Activated T-helper 2 cell treated with anti-CD3 and anti-CD28 coated beads, Interferon-gamma antibody, Interleukin-2, Interleukin-4, amounts not matched to agents 10 μg/mL and 5 μg/mL and 100 μg/mL, durations not matched to agents 14 hours and 24 hours and 36 hours (primary cell): ENCODE measurements at places on chromosomes 7 and 10. TPM values are rescaled to one million over a fixed set of nuclear protein-coding genes. Genes with fewer than 3 reads are reported as not detected.

ADRB1 gene
- not detected in 2 replicates for total RNA-seq

UNCX gene
- total RNA-seq: not detected in 2 replicates

ELMO1 gene
- 112 and 117 TPM in 2 replicates for total RNA-seq

GPR22 gene
- not detected in 2 replicates for total RNA-seq

EGR2 gene
- 126 and 137 TPM in 2 replicates for total RNA-seq

DHX32 gene
- total RNA-seq: 15.9 and 16.5 TPM in 2 replicates

DNA sequence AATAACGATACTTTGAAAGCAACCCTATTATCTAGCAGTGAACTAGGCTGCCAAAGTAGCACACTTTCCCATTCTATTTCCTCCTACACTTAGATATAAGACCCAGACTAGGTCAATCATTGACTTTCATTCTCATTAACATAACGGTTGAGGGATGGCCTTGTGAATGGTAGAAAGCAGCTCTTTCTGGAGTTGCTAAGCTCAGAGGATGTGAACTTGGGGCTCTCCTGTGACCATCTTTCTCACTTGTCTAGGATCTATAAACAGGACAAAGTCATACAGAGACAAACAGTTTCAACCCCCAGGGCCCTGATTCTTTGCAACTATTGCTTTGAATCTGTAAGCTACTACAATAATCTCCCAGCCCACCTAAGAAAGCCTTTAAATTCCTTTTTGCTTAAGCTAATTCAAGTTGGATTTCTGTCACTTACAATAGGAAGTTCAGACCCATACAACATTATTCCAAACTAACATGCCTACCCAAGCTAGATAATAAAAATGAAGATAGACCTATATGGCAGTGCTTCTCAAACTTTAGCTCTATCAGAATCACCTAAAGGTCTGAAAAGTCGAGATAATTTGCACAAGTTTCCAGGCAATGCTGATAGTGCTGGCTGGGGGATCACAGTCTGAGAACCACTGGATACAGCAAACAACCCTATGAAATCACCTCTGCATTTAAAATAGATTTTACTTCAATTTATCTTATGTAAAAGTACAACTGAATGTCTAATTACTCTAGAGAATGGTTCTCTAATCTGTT lies 16.7 kb downstream of the P4HA1 start:
- peaks cover 39% of the 10 kb centered on the region for H3K36me3 ChIP-seq
- peak overlapping the region; percentile 56 for H3K27ac ChIP-seq
- H3K4me1 ChIP-seq: peaks cover 36% of the 10 kb centered on the region
- H3K4me3 ChIP-seq: no peak overlapping the region
- no peaks in the 10 kb centered on the region for H3K27me3 ChIP-seq

DNA sequence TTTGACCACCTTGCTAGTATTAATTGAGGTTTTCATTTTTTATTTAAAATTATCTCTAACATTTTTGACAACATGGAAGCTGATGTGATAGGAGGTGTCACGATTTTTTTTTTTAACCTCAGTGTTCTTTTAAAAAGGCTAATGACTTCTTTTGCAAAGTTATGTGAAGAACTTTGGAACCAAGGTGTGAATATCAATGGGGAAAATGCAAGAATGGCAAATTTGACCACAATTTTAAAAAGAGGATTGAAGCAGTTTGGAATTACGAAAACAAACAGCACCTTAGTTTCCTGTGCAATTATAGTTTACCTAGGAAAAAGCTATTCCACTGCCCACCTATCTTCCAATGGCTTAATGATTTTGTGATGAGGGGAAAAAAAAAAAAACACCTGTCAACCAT lies 232.4 kb downstream of the VTI1A start:
- no peaks in the 10 kb centered on the region for H3K36me3 ChIP-seq
- H3K4me1 ChIP-seq: no peaks in the 10 kb centered on the region
- no peak for DNase-seq
- no peak overlapping the region for H3K4me3 ChIP-seq

GRCh38 chr7:98088109-98088508 lies 18.6 kb upstream of the LMTK2 start:
- no peaks in the 10 kb centered on the region for H3K36me3 ChIP-seq
- no peak overlapping the region for H3K4me3 ChIP-seq
- no peaks in the 10 kb centered on the region for H3K4me1 ChIP-seq
- no peaks in the 10 kb centered on the region for H3K27me3 ChIP-seq

- H3K4me3 ChIP-seq: peak overlapping the region; percentile 86
- H3K27me3 ChIP-seq: no peaks in the 10 kb centered on the region
- DNase-seq: peak; percentile 95
- H3K36me3 ChIP-seq: peaks cover 3% of the 10 kb centered on the region
Measured at GRCh38 chr7:66493235-66494205, 135.2 kb upstream of the KCTD7 start.

DNA sequence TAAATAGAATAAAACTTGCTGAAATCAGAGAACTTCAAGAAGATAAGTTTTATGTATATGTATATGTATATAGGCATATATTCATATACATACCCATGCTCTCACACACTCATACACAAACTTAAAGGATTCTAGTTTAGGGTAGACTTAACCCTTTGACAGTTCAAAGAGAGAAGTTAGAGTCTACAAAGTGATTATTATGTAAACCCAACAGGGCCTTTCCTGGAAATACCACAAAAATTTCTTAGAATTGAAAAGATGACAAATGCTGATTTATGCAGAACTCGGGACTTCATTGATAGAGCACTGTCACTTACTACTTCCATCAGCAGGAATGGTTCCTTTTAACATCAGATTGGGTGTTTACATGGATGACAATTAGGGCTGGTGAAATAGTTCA lies 763.5 kb downstream of the AUTS2 start:
- H3K27me3 ChIP-seq: no peaks in the 10 kb centered on the region
- H3K4me1 ChIP-seq: peaks cover 4% of the 10 kb centered on the region
- H3K36me3 ChIP-seq: no peaks in the 10 kb centered on the region
- no peak overlapping the region for H3K4me3 ChIP-seq
- no peak for DNase-seq
- no peak overlapping the region for H3K27ac ChIP-seq

DNA sequence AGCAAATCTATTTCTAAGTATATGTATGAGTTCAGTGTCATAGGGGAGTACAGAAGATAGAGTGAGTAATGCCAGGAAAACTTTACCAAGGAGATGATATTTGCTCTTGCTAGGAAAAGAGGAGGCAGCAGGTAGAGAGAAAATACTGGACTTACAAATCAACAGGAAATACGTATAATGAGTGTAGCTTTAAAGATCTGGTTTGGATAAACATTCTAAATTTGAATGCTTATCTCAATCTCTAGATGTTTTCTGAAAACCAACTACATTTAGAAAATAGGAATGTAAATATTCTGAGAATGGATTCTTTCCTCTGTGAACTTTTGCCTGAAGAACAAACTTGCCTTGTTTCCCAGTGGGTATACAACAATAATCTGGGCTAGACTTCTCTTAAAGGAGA lies 46.9 kb upstream of the GNAI1 start:
- H3K4me3 ChIP-seq: no peak overlapping the region
- H3K27me3 ChIP-seq: peaks cover 6% of the 10 kb centered on the region
- no peak overlapping the region for H3K27ac ChIP-seq
- no peaks in the 10 kb centered on the region for H3K4me1 ChIP-seq
- DNase-seq: no peak
- H3K36me3 ChIP-seq: no peaks in the 10 kb centered on the region

GRCh38 chr7:137934941-137935883 lies 66.7 kb downstream of the CREB3L2 start:
- H3K4me1 ChIP-seq: peaks cover 39% of the 10 kb centered on the region
- peak overlapping the region; percentile 78 for H3K4me3 ChIP-seq
- H3K27me3 ChIP-seq: no peaks in the 10 kb centered on the region
- peak overlapping the region; percentile 79 for H3K27ac ChIP-seq
- H3K36me3 ChIP-seq: peaks cover 15% of the 10 kb centered on the region

DNA sequence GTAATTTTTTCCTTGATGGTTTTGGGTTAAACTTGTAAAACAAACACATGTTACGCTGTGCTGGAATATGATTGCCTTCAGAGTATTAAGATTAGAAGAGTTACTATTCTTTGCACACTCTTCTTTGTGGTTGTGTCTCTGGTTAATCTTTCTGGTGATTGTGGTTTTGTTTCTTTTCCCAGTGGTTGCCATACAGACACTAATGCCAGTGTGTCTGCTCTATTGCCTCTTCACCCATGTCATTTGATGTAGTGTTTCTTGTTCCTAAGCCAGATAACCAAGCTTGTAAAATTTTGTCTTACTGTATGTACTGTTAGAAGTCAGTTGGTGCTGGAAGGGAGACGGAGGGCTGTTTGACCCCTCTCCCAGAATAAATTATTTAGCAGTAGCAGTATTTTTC lies 124.8 kb downstream of the PHTF2 start:
- no peak overlapping the region for H3K4me3 ChIP-seq
- H3K27ac ChIP-seq: no peak overlapping the region
- no peak for DNase-seq
- peaks cover 33% of the 10 kb centered on the region for H3K36me3 ChIP-seq

GRCh38 chr10:116281775-116282174 lies 8.8 kb upstream of the GFRA1 start:
- H3K4me1 ChIP-seq: no peaks in the 10 kb centered on the region
- H3K4me3 ChIP-seq: no peak overlapping the region
- DNase-seq: no peak
- H3K27me3 ChIP-seq: peaks cover 10% of the 10 kb centered on the region
- H3K36me3 ChIP-seq: no peaks in the 10 kb centered on the region

DNA sequence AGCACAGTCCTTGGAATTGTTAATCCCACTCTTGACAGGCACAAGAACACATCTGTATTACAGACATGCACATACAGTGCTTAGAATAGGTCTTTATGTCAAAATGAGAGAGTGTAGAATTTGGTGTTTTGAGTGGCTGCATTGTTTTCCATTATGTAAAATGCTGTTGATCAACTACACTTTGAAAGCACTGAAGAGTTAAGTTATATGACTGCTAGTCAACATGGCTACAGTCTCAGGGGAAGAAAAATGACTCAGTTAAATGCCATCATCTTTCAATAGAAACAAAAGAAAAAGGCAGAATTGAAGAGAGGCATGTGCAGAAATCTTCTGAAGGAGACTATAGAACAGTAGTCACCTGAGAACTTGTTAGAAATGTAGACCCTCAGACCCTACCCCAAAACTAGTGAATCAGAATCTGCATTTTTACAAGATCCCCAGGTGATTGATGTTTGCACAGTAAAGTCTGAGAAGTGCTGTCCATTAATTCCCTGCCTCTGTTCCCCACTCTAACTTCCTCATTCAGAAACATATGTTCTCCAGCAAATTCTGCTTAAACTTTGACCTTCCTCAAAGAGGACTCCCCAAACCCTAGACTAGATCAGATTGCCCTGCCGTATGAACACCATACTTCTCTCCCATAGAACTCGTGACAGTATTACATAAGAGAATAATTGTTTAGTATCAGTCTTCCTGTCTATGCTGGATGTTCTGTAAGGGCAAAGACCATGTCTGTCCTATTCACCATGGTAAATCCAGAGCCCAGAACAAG lies 16.0 kb downstream of the SND1 start:
- H3K27me3 ChIP-seq: no peaks in the 10 kb centered on the region
- peaks cover 56% of the 10 kb centered on the region for H3K36me3 ChIP-seq
- H3K27ac ChIP-seq: peak overlapping the region; percentile 90
- peaks cover 44% of the 10 kb centered on the region for H3K4me1 ChIP-seq

DNA sequence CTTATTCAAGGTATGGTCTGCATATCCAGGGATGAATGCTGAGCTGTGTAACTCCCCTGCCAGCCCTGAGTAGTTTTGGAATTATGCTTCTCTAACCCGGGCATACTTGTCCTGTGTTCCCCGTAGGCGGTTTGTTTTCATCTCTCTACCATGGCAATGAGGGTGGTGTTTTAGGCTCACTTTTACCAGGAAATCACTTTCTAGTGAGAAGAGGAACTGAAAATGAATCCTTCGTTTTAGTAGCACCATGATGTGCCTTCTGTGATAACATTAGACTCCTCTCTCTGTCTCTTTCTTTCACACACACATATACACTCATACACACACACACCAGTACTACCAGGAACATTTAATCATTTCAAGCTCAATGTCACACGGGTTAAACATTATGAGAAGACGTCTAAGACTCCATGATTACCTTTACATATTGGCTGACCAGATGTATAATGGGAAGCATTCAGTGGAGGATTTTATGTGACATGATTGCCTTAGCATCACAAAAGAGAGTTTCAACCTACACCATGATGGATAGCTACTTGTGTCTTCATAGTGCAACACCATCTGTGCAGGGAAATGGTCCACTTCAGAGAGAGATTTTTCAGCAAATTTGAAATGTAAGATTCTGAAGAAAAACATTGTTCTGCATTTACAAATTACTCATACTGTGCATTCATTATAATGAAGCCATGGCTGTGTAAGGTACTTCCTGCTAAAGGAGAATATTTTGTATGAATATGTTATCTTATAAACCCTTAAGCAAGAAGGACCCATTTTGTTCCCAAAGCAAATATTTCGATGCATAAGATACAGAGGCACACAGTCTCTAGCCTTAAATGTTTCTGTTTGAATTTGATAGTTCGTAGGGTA lies 31.0 kb upstream of the PFKP start:
- H3K36me3 ChIP-seq: no peaks in the 10 kb centered on the region
- peaks cover 5% of the 10 kb centered on the region for H3K4me1 ChIP-seq
- no peak overlapping the region for H3K4me3 ChIP-seq
- DNase-seq: no peak

DNA sequence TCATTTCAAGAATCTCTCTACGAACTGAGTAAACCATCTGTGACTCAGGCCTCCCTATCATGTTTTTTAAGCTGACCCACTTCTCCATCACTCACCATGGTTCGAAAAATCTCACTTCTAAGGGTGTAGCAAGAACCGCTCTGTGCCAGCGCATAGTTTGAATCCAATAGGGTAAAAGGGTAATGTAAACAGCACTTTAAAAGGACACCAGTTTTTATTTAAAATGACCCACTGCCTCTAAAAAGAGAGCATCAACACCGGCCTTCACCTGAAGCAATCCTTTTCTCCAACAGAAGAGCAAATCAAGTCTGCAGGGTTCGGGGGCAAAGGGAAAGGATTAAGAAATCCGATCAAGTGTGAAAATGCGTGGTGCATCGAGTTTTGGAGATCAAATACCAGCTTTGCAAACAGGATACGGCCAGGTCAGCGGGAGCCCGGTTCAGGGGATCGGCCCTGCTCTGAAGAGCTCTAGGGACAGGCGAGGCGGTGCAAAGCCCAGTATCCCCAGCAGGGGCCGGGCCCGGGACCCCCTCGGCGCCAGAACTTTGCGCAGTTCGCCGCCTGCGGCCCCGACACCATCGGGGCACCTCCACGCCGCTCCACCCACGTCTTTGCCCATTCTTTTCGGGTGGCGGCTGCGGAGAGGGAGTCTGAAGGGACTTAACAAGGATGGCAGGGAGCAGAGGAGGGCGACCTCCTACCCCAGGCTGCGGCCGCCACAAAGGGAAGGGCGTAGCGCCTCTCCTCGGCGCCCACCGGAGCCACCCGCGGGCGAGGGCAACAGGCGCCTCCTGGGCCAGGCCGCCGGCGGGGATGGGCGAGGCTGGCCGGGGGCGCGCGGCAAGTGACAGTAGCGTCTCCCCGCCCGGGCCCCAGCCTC lies 842 bp downstream of the NMT2 start:
- H3K36me3 ChIP-seq: peaks cover 27% of the 10 kb centered on the region
- peak overlapping the region; percentile 95 for H3K27ac ChIP-seq
- peaks cover 53% of the 10 kb centered on the region for H3K4me1 ChIP-seq
- DNase-seq: peak; percentile 50
- no peaks in the 10 kb centered on the region for H3K27me3 ChIP-seq
- peak overlapping the region; percentile 98 for H3K4me3 ChIP-seq

GRCh38 chr7:26423436-26423835 lies 131.8 kb downstream of the SNX10 start:
- no peaks in the 10 kb centered on the region for H3K4me1 ChIP-seq
- DNase-seq: no peak
- no peak overlapping the region for H3K27ac ChIP-seq
- no peak overlapping the region for H3K4me3 ChIP-seq
- peaks cover 2% of the 10 kb centered on the region for H3K27me3 ChIP-seq
- H3K36me3 ChIP-seq: no peaks in the 10 kb centered on the region

- no peaks in the 10 kb centered on the region for H3K27me3 ChIP-seq
- H3K36me3 ChIP-seq: peaks cover 4% of the 10 kb centered on the region
- DNase-seq: no peak
- H3K4me3 ChIP-seq: no peak overlapping the region
- no peak overlapping the region for H3K27ac ChIP-seq
- peaks cover 32% of the 10 kb centered on the region for H3K4me1 ChIP-seq
Measured at GRCh38 chr10:30755441-30755953, 125.9 kb upstream of the LYZL2 start.
